CD4-positive, alpha-beta memory T cell (primary cell): ENCODE measurements at places on chromosomes 3 and 15.
A peak's percentile ranks its signal among the peaks of the same experiment; 100 is the strongest.

- H3K27me3 ChIP-seq: no peaks in the 10 kb centered on the region
- no peak for DNase-seq
Observed at GRCh38 chr3:65848024-65848423, 190.7 kb downstream of the MAGI1 start.

- H3K4me1 ChIP-seq: no peaks in the 10 kb centered on the region
- no peak overlapping the region for H3K4me3 ChIP-seq
Observed at GRCh38 chr15:31280831-31281216, 45.8 kb upstream of the KLF13 start.

DNA sequence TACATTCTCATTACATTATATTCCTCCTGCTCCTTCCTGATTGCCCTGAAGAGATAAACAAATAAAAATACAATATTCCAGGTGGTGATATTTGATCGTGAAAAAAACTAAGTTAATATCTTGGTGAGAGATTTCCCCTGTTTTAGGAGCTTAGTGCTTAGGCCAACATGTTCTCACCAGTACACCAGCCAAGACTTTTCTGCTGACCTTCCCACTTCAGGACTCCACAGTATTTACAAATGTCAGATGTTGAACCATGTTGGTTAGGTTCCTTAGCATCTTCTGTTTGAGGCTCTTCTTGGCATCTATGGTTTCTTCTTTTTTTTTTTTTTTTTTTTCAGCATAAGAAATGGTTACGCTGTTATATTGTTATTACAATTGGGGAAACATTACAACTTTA, 247.0 kb downstream of the IL5RA start:
- H3K27ac ChIP-seq: no peak overlapping the region
- DNase-seq: no peak
- no peaks in the 10 kb centered on the region for H3K4me1 ChIP-seq
- no peaks in the 10 kb centered on the region for H3K36me3 ChIP-seq

DNA sequence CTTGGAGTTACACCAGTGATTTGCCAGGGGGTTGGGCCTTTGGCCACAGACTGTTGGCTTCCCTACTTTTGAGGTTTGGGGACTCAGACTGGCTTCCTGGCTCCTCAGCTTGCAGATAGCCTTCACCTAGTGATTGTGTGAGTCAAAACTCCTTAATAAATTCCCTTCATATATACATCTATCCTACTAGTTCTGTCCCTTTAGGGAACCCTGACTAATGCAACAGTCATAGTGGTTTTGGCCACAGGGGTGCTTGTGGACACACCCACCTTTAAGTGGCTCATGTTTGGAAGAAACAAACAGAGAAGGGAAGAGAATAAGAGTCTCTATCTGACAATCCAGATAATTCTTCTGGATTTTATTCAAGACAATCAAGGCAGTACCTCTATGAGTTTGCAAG, 457.7 kb downstream of the EPHA3 start:
- no peaks in the 10 kb centered on the region for H3K27me3 ChIP-seq
- no peaks in the 10 kb centered on the region for H3K4me1 ChIP-seq
- no peak overlapping the region for H3K4me3 ChIP-seq

- no peak for DNase-seq
- no peak overlapping the region for H3K4me3 ChIP-seq
- no peak overlapping the region for H3K27ac ChIP-seq
- no peaks in the 10 kb centered on the region for H3K36me3 ChIP-seq
Observed at GRCh38 chr3:43426388-43426787, 140.0 kb downstream of the SNRK start.

DNA sequence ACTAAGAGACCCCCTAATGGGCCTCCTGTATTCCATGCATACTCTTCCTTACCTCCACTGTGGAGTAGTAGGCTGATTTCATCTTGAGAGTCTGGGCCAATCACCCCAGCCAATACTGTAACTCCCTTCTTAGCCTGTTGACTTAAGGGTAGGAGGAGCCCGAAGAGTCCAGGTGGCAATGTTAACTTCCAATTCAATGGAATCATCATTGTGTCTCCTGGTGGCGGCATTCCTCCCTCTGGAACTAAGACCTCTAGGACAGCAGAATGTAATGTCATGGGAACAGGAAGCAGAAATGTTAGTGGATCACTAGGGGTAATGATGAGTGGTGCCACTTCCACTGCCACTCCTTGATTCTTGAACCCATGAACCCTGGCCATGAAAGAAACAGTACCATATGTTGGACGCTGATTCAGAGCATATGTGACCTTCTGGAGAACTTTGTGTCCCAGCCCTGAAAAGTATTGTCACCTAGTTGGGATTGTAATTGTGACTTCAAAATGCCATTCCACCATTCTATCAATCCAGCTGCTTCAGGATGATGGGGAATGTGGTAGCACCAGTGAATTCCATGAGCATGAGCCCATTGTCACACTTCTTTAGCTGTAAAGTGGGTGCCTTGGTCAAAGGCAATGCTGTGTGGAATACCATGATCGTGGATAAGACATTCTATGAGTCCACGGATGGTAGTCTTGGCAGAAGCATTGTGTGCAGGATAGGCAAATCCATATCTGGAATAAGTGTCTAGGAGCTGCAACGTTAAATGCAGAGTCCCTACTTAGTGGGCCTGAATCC, 24.9 kb downstream of the NAALADL2 start:
- H3K27me3 ChIP-seq: no peaks in the 10 kb centered on the region
- H3K4me1 ChIP-seq: no peaks in the 10 kb centered on the region
- H3K4me3 ChIP-seq: no peak overlapping the region
- no peak for DNase-seq
- no peak overlapping the region for H3K27ac ChIP-seq

DNA sequence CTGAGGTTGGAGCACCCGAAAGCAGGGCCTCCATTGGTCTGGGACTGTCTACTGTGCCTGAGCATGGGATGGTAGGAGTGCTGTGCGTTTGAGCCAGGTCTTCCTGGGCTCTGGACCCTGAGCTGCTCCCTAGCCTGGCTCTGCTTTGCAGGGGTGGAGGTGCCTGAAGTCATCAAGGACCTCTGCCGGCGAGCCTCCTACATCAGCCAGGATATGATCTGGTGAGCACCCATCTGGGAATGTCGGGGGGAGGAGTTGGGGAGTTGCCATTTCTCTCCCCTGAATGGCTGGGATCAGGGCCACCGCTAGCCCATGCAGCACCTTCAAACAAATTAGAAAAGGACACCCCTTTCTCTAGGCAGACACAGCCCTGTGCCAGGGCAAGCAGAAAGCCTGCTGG, 20.7 kb downstream of the DUOX1 start:
- DNase-seq: no peak
- no peak overlapping the region for H3K27ac ChIP-seq
- H3K4me1 ChIP-seq: no peaks in the 10 kb centered on the region
- no peak overlapping the region for H3K4me3 ChIP-seq

DNA sequence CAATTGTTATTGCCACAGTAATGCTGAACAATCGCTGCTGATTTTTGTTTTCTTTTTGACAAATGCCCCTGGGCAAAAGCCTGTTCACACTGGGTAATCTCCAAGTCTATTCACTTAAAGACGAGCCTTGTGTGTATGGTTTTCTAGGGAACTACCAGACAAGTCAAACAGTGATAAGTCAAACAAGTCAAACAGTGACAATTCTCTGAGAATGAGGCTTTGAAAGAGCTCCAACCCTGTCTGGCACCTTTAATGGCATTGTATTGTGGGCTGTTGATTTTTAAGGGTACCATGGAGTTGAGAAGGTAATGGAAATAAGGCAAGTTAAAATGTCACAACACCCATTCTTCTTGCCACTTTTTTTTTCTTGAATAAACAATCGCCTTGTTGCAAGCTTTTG, 59.4 kb upstream of the TMC3 start:
- no peak for DNase-seq
- H3K27ac ChIP-seq: no peak overlapping the region
- H3K27me3 ChIP-seq: no peaks in the 10 kb centered on the region
- no peak overlapping the region for H3K4me3 ChIP-seq

GRCh38 chr3:2920103-2920502, 190.1 kb downstream of the IL5RA start:
- no peaks in the 10 kb centered on the region for H3K4me1 ChIP-seq
- H3K27me3 ChIP-seq: no peaks in the 10 kb centered on the region
- DNase-seq: no peak
- H3K27ac ChIP-seq: no peak overlapping the region
- no peak overlapping the region for H3K4me3 ChIP-seq

GRCh38 chr3:52406791-52407510, 38.0 kb downstream of the SEMA3G start:
- H3K27me3 ChIP-seq: no peaks in the 10 kb centered on the region
- H3K4me3 ChIP-seq: no peak overlapping the region
- H3K27ac ChIP-seq: no peak overlapping the region
- peaks cover 30% of the 10 kb centered on the region for H3K4me1 ChIP-seq
- DNase-seq: no peak

DNA sequence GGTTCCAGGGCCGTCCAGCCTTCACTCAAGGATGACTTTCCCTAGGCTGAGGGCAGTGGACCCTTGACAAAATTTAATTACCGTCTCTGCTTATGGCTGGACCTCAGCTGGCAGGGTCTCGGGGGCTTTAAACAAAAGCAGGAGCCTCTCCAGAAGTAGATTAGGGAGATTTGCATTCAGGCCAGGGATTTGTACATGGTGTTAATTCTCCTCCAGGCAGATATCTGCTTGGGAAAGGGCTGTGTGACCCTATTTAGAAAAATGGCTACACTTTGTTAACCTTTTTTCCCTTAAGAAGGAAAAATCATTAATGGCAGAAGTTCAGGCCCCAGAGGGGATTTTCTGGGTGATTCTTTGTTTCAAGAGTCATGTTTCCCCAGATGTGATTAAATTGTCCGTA, 329.1 kb upstream of the C2CD4B start:
- H3K36me3 ChIP-seq: no peaks in the 10 kb centered on the region
- no peak overlapping the region for H3K4me3 ChIP-seq
- H3K27me3 ChIP-seq: no peaks in the 10 kb centered on the region
- no peaks in the 10 kb centered on the region for H3K4me1 ChIP-seq

DNA sequence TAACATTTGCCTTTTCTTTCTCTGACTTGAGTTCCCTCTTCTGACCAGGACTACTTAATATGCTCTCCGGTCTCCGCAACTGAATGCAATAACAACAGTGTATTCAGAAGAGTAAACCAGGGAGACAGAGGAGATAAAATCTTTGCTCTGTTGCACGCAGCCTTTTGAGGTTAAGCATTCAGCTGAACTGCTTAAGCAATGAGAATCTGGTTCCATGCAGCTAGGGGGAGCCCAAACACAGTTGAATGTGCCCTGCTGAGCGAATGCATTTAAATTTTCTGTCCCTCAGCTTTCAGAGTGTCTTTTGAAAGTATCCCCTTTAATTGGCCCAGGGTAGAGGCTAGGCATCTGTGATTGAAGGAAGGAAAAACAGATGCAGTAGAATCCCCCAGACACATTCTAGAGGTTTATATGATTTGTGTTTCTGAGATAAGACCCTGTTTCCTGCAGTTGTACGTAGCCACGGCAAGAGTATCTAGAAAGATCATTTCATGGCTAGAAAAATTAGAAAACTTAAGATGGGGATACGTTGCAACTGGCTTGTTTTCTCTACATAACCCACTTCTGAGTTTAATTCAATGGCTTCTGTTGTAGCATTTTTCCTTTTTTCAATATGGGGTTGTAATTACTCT, 309.6 kb downstream of the TUSC7 start:
- DNase-seq: no peak
- no peaks in the 10 kb centered on the region for H3K4me1 ChIP-seq
- H3K4me3 ChIP-seq: no peak overlapping the region
- no peaks in the 10 kb centered on the region for H3K36me3 ChIP-seq
- no peaks in the 10 kb centered on the region for H3K27me3 ChIP-seq

DNA sequence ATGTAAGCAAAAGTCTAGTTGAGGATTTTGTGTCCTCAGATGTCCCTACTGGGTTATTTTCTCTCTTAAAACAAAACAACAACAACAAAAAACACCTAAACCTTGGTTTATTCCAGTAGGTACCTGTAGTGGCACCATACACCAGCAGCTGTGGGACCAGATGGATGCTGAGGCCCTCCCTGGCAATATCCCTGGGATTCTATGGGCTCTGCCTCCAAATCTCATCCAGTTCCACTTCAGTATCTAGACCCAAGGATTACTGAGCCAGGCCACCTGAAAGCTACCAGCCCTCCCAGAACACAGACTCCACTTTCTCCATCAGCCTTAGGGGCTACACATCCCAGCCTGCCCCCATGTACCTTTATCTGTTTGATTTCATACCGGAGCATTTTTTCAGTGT, 1.7 kb downstream of the TIMP4 start:
- H3K27me3 ChIP-seq: no peaks in the 10 kb centered on the region
- no peak overlapping the region for H3K27ac ChIP-seq
- no peak overlapping the region for H3K4me3 ChIP-seq
- H3K4me1 ChIP-seq: no peaks in the 10 kb centered on the region

GRCh38 chr15:39367596-39367995, 213.3 kb upstream of the THBS1 start:
- H3K4me3 ChIP-seq: no peak overlapping the region
- DNase-seq: no peak
- H3K36me3 ChIP-seq: no peaks in the 10 kb centered on the region
- no peak overlapping the region for H3K27ac ChIP-seq
- no peaks in the 10 kb centered on the region for H3K4me1 ChIP-seq

- H3K4me3 ChIP-seq: no peak overlapping the region
- H3K27ac ChIP-seq: no peak overlapping the region
- DNase-seq: no peak
- H3K36me3 ChIP-seq: peaks cover 8% of the 10 kb centered on the region
- no peaks in the 10 kb centered on the region for H3K27me3 ChIP-seq
Observed at GRCh38 chr3:194673761-194674160, 1.8 kb upstream of the LSG1 start.

GRCh38 chr3:77259694-77260093, 219.8 kb downstream of the ROBO2 start:
- no peaks in the 10 kb centered on the region for H3K4me1 ChIP-seq
- no peak overlapping the region for H3K27ac ChIP-seq
- no peaks in the 10 kb centered on the region for H3K36me3 ChIP-seq
- DNase-seq: no peak

GRCh38 chr3:159029306-159030026, 227.6 kb downstream of the MFSD1 start:
- no peaks in the 10 kb centered on the region for H3K27me3 ChIP-seq
- no peak overlapping the region for H3K27ac ChIP-seq
- H3K36me3 ChIP-seq: no peaks in the 10 kb centered on the region
- no peak for DNase-seq
- H3K4me3 ChIP-seq: no peak overlapping the region

DNA sequence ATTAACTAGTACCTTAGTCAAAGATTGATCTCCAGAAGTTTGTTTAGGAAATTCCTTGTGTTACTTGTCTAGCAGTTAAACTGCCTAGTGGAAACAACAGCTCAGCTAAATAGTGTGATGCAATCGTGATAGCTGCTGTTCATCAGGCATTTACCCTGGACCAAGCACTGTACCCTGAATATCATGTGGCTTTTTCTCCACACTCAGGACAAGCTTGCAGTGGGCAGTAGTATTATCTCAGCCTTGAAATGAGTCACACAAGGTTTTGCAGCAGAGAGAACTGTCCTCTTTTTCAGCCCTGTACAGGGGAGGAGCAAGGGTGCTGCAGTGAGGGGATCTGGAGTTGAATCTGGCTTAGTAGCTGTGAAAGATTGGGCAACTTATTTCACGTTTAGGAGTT, 208.4 kb downstream of the TP63 start:
- no peaks in the 10 kb centered on the region for H3K36me3 ChIP-seq
- H3K27me3 ChIP-seq: no peaks in the 10 kb centered on the region
- H3K4me3 ChIP-seq: no peak overlapping the region
- DNase-seq: no peak
- no peak overlapping the region for H3K27ac ChIP-seq

- peak; percentile 12 for DNase-seq
- no peak overlapping the region for H3K4me3 ChIP-seq
- no peaks in the 10 kb centered on the region for H3K27me3 ChIP-seq
Observed at GRCh38 chr3:128950223-128950938, 43.5 kb downstream of the CFAP92 start.

GRCh38 chr15:70420948-70421482, 323.3 kb upstream of the TLE3 start:
- no peaks in the 10 kb centered on the region for H3K27me3 ChIP-seq
- no peak overlapping the region for H3K27ac ChIP-seq
- no peak overlapping the region for H3K4me3 ChIP-seq
- no peak for DNase-seq
